AG04449 (cell line): ENCODE measurements at places on chromosomes 2 and 18.
A peak's percentile ranks its signal among the peaks of the same experiment; 100 is the strongest.

- no peak for DNase-seq
These were observed 26.9 kb downstream of the SGPP2 start for GRCh38 chr2:222451224-222451674.

GRCh38 chr2:88442473-88442872, 10.0 kb downstream of the FOXI3 start:
- DNase-seq: no peak

GRCh38 chr2:72142570-72143440, 4.9 kb downstream of the CYP26B1 start:
- no peak for DNase-seq

- no peak for DNase-seq
These were observed 19.3 kb upstream of the TMEM18 start for GRCh38 chr2:696463-696862.

- DNase-seq: no peak
These were observed 208.7 kb downstream of the CLIP4 start for GRCh38 chr2:29323961-29324360.

GRCh38 chr18:72412927-72413326, 131.2 kb downstream of the CBLN2 start:
- DNase-seq: no peak

DNA sequence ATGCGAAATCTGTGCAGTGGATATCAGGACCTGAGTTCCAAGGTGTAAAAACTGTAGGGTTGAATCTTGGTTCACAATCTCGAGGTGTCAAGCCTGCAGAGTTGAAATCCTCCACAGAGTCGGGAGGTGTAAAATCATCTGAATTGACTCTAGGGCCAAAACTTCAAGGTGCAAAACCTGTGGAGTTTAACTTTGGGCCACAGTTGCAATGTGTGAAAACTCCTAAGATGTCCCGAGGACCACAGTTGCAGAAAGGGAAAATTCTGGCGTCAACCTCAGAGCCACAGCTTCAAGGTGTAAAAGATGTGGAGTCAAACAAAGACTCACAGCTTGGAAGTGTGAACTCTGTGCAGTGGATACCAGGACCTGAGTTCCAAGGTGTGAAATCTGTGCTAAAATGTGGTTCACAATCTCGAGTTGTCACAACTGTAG, 9.8 kb upstream of the ZNF512 start:
- DNase-seq: no peak

DNA sequence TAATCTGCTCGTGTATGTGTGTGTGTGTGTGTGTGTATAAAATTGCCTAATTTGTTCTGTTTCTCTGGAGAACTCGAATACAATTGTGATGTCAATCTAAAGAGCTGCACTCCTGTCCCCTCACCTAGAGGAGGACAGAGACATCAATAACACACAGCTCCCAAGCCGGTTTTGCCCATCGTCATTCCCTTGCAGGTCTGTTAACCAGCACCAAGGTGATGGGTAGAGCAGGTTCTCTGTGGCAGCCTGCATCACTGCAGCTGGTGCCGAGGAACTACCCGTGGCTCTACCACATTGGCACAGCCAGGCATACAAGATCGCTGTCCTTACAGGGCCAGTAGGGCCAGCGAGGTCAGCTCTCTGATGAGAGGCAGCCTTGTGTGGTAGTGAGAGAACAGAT, 41.0 kb downstream of the LBH start:
- DNase-seq: no peak

- DNase-seq: no peak
These were observed 235.8 kb downstream of the TCF4 start for GRCh38 chr18:55351980-55352714.

- no peak for DNase-seq
These were observed 9.9 kb downstream of the PAX8 start for GRCh38 chr2:113268621-113269360.

DNA sequence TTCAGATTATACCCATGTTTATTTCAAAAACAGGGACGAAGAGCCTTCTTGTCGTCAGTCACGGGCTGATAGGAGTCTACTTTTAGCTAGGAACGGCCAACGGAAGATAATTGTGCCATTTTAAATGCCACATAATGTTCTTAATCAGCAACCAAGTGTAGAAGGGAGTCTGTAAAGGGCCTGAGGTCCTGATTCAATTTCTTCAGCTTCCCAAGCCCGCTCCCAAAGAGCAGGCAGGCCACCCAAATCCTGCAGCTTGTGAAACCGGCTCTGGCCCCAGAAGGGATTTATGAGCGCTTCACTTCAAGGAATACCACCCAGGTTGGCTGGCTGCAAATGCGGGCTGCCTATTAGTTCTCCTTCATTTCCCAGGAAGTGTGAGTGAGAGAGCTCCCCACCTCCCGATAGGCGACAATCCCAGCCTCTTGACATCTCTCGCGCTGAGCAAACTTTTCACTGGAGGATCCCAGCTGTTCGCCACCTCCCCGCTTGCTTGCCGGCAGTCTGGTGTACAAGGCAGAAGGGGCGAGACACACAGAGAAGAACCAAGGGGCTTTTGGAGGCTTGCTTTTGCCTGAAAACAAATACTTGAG, 272.9 kb downstream of the CDH20 start:
- DNase-seq: no peak

DNA sequence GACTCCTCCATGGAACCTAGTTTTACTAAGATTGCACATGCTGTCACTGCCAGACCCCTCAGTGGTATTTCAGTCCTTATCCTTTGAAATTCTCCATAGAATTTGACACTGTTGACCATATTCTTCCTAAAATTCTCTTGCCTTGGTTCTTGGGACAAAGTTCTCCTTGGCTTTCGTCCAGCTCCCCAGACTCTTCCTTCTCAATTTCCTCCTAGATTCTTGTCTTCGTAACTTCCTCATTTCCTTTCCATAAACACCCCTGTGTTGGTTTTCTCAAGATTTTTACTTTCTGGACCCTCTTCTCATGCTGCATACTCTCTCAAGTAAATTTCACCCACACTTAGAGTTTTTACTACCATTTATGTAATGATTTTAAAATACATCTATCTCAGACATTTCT, 96.6 kb upstream of the TWSG1 start:
- DNase-seq: no peak

DNA sequence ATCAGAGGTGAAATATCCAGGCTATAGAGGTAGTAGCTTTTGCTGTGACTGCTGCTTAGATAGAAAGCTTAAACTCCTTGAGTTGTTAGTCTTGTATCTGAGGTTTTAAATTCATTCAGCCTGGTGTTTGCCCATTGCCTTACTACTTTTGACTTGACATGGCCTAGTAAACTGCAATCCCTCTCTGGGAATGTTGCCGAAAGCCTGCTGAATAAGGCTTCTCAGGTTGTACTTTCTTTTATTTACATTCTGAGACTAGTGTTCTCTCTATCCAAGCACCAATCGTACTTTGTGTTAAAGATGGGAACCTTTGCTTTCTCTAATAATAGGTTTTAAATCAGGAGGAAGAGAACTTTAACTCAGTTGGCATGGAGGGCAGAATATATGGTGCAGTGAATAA, 357.6 kb upstream of the CWC22 start:
- no peak for DNase-seq

DNA sequence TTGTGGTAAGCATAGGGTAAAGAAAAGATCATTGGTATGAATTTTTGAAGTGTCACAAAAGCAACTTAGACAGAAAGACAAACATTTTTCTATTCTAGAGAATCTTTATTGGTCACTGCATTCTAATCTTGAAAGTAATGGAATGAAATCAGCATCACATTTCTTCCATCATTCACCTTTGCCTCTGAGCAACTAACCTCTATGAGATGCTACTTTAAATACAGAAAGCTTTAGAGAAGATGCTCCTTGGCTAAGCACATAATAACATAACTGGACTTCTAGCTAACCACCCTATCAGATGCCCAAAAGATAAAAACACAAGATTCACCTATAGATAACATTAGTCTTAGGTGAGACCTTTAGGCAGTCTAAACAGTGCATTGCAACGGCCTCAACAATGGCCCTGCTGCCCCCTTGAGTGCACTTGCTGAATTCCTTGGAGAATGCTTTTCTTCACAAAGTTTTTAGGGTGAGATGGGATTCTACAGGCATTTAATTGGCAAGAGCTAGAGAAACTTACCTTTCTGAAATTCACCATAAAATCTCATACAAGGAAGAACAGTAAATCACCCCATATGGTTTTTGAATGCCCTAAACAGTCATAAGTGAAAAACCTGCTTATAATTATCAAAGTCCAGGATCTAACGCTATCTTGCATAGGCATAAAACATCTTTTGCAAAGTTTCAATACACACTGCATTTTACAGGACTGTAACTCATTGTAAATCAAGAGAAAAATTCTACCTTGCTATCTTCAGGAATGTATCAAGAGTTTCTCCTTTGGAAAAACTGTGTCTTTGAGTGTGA, 791.3 kb upstream of the CHAC2 start:
- no peak for DNase-seq

GRCh38 chr2:237310515-237311114, 103.3 kb downstream of the COL6A3 start:
- DNase-seq: no peak

DNA sequence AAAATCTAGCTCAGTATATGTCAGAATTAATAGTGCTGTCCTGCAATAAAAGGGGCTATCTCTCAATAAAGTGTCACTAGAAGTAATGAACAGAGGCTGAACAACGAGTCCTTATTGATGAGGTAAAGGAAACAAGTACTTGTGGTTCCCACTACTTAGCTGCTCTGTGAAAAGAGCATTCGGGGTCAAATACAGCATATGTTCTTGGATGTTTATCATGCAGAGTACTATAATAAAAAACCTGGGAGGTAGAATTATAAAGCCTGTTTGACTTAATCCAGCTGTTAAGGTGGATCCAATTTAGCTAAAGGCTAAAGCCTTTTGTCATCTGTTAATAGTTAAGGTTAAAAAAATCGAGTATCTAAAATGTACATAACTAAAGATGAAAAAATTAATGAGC, 32.4 kb downstream of the SLC35F5 start:
- DNase-seq: no peak

DNA sequence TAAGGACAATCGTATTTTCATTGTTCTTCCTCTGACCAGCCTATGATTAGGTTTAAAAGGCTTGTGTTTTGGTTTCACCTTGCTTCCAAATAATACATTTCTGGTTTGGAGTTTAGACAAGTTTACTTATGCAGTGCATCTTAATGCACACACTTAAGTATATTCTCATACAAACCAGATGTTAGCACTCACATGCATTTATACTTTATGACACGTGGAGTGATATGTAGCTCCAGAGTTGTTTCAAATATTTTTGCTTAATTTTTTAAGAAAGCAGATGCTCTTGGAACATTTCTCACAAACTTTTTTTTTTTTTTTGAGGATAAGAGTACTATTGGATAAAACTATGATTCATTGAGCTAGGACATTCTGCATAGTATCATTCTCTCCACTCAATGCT, 109.9 kb downstream of the PDE1A start:
- no peak for DNase-seq

GRCh38 chr2:238730001-238730669, 117.8 kb upstream of the TWIST2 start:
- DNase-seq: no peak

DNA sequence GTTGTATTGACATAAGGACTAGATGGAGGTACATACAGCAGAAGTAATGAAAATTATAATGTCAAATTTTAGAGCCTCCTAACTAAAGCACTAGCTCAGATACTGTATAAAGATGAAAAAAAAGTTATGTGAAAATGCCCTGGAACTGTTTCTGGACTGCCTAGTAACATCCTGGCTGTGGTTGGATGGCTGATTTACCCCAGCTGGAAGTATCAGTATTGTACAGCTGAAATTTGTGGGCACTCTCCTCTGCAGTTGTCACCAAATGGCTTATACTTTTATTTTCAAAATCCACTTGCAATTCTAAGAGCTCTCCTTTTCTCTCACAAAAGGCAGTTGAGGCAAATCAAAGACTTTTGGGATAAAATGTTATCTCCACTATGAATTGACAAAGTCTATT, 239.2 kb downstream of the RPIA start:
- DNase-seq: no peak

DNA sequence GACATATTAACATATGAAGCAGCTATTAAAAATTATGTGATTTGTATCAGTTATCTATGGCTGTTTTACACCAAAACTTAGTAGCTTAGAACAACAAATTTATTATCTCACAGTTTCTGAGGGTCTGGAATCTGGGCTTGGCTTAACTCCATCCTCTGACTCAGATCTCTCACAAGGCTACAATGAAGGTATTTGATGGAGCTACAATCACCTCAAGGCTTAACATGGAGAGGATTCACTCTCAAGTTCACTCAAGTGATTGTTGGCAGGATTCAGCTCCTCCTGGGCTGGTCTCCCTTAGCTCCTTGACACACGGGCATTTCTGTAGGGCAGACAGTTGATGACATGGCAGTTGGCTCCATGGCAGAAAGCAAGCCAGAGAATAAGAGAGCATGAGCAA, 133.0 kb upstream of the SLC14A2 start:
- DNase-seq: no peak

DNA sequence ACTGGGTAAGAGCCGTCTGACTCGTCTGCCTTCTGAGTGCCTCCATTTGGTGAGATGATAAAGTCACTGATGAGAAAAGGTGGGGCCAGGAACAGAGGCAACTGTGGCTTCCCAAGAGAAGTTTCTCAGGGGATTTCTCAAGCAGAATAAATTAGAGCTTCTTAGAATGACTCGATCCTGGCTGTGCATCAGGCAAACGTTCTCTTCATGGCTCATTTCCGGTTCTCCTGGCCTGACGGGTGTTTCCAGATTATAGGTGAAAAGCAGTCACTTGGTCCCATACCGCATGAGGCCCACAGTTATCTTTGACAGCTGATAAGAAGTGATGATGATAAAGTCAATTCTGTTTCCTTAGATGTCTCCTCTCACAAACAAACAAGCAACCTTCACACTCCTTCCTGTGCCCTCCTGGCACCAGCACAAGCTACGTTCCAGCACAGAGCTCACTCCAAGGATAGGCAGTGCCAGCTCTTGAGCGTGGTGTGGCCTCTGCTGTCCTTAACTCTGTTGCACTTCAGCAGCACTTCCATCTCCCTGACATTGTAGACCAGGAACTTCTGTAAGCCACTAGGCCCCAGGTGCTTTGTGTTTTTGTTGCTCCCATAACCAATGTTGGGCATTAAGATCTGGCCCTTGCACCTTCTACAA, 37.8 kb upstream of the KCNF1 start:
- peak; percentile 10 for DNase-seq

DNA sequence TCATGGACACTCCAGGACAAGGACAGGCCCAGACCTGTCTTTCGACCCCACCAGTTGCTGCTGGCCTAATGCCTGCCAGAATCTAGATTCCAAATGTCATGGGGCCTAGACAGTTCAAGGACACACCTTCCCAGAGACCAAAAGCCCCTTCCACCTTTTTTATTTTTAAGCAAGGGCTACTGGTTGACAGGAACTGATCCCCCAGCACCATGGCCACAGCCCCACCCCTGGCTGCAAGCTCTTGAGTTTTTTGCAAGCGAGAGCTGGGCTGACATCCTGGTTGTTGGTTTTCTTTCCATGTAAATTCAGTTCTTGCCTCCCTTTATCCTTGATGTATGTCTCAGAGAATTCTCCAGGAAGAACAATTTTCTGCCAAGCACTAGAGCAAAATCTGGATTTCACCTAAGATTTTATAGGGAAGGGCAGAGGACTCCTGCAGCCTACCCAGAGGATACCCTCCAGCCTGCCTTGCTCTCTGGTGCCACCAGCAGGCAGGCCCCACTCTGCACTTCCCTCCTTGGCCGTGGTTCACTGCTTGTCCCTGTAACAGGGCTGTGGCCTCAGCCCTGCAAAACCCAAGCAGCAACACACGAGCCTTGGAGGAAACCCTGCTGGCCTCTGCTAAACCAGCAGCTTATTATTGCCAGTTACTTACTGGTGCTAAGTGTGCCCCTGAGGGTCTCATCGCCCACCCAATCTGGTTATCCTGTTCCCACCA, 97.7 kb downstream of the TWIST2 start:
- no peak for DNase-seq
